ENCODE measurements at places on chromosomes 3 and 15.

- no peak for DNase-seq
These were observed 265.0 kb downstream of the IL20RB start for GRCh38 chr3:137222736-137223225.

DNA sequence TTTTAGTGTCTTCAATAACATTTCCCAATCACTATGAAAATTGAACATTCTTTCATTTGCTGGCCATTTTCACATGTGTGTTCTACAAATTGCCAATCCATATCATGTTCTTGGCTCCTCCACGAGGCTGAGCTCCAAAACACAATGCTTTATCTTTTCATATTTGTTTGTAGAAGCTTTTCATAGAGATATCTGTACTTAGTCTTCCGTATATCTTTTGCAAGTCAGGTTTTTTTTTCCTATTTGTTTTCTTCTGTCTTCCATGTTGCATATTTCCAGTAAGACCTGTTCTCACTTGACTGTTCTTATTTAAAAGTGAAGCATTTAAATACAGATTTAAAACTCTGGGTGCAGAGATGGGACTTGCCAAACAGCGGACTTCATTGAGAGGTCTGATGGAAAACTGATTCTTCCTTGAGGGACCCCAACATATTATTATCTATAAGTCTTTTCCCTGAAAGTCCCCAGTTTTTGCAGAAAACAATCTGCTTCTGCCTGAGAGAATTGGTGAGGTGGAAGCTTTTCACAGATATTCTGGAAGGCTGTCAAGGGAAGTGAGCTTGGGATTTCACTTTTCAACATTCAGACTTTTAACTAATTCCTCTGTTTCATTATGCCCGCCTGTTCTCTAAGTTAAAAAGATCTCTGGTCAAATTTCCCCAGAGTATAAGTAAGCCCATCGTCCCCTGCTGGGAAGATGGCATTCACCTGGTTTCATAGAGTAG is 77.8 kb upstream of the KCNMB2 start:
- no peak for DNase-seq

GRCh38 chr3:112261742-112262141 is 32.3 kb downstream of the SLC9C1 start:
- DNase-seq: no peak

DNA sequence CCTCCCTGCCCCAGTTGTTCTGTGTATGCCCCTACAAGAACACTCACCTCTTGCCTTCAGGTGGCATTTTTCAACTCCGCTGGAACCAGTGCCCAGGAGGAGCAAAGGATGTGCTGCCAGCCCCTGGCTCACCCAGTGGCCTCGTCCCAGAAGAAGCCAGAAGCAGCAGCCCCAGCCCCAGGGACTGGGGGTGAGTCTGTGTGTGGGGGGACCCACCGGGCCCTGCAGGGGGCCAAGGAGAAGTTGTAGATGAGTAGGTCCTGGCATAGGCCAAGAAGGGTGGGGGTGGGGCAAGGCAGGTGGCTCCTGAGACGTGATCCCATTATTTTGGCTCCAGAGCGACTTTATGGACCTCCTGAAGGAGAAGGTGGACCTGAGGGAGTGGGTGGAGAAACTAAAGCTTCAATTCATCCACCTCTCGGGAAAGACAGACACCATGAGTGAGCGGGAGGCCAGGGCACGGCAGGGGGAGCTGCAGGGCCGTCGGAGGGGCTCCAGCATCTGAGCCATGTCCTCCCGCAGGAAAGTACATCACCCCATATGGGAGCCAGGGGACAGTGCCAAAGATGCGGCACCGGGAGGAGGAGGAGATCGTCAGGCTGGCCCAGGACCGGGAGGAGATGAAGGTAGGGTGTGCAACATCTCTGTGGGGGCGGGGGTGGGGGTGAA is 29.3 kb downstream of the NGRN start:
- no peak for DNase-seq

DNA sequence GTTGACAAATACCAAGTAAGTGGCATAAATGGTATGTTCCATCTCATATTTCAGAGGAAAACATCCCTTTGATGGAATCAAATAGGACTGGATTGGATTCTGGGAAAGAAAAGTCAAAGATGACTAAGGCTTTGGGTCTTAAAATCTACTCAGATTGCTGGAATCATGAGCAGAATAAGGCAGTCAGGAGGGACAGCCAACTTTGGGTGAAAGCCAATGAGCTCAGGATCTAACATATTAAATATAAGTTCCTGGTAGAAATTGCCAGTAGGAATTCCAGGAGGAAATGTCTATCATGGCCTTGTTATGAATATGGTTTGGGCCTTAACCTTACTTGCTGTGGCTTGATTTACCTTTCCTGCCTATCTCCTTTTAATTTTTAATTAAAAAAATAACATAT is 55.3 kb downstream of the ISL2 start:
- DNase-seq: no peak

DNA sequence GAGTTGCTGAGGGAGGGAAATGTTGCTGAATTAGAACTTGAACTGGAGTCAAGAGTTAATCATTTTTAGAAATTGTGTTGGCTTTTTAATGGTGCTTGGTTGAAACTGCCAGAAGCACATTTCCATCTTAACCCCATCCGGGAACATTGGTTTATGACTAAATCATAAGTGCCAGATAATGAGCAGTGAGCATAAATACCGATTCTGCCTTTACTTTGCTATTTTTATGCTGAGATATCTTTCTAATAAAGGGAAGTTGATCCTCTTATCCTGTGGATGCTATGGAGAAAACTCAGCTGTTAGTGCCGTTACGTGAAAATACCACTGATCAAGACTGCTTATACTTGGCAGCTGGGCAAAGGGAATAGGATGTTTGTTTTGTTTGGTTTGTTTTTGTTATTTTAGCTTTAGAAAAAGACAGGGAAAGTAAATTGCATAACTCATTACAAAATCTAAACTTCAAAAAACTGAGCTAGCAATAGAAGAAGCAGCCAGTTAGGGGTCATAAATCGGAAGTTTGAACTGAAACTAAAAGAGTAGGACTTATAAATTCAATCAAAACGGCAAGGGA is 813.1 kb downstream of the NAALADL2 start:
- DNase-seq: no peak

DNA sequence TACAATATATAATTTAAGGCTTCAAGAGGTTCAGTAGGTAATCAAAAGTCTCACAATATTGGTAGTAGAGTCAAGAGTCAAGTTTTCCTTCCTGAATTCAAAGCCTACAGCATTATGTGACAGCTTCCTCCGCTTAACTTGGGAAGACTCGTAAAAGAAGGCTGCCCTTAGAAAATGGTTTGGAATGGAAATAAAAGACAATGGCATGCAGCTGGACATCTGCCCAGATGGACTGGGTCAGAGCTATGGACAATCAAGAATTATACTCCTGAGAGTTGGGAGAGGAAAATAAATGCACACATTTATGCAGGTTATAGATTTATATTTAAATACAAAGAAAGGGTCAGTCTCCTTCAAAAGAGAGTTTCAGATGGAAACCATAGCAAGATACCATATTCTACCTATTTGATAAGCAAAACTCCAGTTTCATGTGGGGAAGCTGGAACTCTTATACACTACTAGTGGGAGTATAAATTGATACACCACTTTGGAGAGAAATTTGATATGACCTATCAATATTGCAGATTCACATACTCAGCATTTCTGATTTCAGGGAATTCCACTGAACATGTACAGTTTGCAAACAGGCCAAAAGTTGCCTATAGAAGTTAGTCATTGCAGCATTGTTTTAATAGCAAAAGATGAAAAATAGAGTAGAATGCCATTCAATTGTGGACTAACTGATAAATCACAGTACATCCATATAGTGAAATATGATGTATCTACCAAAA is 6.1 kb downstream of the CRYBG3 start:
- no peak for DNase-seq

DNA sequence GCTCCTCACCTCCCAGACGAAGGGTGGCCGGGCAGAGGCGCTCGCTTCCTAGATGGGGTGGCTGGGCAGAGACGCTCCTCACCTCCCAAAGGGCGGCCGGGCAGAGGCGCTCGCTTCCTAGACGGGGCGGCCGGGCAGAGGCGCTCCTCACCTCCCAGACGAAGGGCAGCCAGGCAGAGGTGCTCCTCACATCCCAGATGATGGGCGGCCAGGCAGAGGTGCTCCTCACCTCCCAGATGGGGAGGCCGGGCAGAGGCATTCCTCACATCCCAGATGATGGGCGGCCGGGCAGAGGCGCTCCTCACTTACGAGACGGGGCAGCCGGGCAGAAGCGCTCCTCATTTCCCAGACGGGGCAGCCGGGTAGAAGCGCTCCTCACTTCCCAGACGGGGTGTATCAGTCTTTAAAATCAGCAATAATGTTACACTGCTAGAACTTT is 19.4 kb upstream of the CCNL1 start:
- DNase-seq: no peak

DNA sequence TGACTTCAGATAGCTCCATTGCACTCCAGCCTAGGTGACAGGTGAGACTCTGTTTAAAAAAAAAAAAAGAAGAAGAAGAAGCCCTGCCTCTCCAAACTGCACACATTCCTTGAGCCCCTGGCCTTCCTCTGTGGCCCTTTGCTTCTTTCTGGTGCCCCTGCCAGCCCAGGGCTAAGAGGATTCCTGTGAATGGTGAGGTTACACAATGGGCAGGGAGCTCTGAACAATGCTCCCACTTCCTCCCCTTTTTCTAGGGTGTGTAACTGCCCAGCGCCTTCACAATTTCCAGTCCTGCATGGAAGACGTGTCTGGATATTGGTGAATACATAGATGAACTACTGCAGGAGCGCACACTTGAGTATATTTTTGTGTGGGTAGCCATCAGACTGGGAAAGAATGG is 3.6 kb upstream of the AMOTL2 start:
- DNase-seq: no peak

Data from CD4-positive, alpha-beta T cell treated with Interleukin-4 for 1 hour (primary cell).